ENCODE measurements at places on chromosomes 7 and 10. TPM values are rescaled to one million over a fixed set of nuclear protein-coding genes. Genes with fewer than 3 reads are reported as not detected.

- no peak for DNase-seq
These were observed 52.3 kb upstream of the COL13A1 start for GRCh38 chr10:69749178-69750010.

Gene TSPAN12
- not detected for polyA plus RNA-seq

- no peak for DNase-seq
These were observed 197.9 kb downstream of the CDCA7L start for GRCh38 chr7:21747806-21748205.

DNA sequence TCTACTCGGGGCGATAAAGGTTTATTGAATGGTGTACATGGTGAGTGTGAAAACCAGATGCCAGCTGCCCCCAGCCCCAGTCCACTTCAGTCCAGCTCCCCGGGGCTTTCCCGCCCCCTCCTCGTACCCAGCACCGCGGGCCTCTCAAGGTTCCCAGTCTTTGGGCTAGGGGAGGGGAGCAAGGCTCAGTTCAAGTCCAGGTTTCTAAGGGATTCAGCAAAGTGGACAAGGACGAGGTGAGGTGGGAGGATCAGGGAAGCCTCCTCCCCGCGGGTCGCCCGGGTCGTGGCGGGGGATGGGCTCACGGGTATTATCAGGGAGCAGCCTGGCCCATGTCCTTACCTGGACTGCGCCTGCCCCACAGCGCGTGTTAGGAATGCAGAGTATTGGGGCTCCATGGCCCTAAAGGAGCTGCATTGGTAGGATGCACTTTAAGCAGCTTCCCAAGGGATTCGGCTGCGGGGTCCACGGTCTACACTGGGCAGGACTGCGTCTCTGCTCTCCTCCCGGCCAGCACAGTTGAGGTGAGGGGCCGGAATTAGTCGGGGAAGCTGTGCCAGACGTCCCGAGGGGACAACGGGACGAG, 541 bp upstream of the PFKFB3 start:
- no peak for DNase-seq

Gene CASTOR2
- 5.7 TPM for polyA plus RNA-seq

DNA sequence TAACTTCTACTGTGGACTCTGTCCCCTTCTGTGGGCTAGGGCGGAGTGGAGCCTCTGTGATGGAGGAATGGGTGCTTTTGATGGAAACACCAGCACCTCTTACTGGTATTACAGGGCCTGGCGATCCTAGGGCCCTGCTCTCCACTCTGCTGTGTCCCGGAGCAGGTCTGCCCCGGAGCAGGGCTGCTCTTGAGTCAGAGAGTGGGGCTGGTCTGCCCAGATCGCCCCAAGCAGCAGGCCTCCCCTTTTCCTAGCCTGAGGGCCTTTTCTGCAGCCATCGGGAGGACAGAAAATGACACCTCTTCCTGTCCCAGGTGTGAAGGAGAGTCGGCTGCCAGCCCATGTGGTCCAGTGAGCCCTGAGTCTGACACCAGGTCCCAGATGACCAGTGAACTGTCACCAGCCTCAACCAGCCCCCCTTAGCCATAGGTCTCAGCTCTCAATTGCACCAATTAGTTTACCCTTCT, 1.4 kb downstream of the ZNF282 start:
- no peak for DNase-seq

Gene CRHR2
- not detected for polyA plus RNA-seq

Gene PTPRN2
- 0.31 TPM for polyA plus RNA-seq

- no peak for DNase-seq
These were observed 105.0 kb downstream of the DLG5 start for GRCh38 chr10:77821551-77821950.

GRCh38 chr10:18202680-18203460, 62.6 kb downstream of the CACNB2 start:
- no peak for DNase-seq

Gene IDI2
- polyA plus RNA-seq, result not detected

DNA sequence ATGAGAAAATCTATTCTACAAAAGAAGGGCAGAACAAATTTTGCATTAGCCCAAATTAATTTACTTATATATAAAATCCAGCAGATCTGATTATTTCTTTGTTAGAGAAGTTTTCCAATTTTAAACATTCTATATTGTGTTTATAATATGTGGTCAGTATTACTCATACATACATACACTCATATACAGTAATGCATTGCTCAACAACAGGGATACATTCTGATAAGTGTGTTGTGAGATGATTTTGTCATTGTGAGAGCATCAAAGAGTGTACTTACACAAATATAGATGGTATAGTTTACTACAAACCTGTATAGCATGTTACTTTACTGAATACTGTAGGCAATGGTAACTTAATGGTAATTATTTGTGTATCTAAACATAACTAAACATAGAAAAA, 239.6 kb upstream of the ETV1 start:
- DNase-seq, result no peak
